ENCODE measurements at places on chromosomes 3 and 15. TPM values are rescaled to one million over a fixed set of nuclear protein-coding genes. Genes with fewer than 3 reads are reported as not detected.
A peak's percentile ranks its signal among the peaks of the same experiment; 100 is the strongest.

PRC1 gene
- total RNA-seq = 18.4 TPM

TIPIN gene
- total RNA-seq = 8.7 TPM

GABRB3 gene
- 2.4 TPM for total RNA-seq

LRRIQ4 gene
- total RNA-seq = 0.17 TPM

P2RY14 gene
- total RNA-seq = not detected

USP50 gene
- total RNA-seq = 0.40 TPM

CX3CR1 gene
- total RNA-seq = not detected

FEZF2 gene
- total RNA-seq = not detected

KNL1 gene
- total RNA-seq = 0.80 TPM

PODXL2 gene
- 19.6 TPM for total RNA-seq

IRAK2 gene
- total RNA-seq = 13.7 TPM

OCA2 gene
- not detected for total RNA-seq

RARB gene
- 4.3 TPM for total RNA-seq

ATP1B3 gene
- 39.8 TPM for total RNA-seq

DNA sequence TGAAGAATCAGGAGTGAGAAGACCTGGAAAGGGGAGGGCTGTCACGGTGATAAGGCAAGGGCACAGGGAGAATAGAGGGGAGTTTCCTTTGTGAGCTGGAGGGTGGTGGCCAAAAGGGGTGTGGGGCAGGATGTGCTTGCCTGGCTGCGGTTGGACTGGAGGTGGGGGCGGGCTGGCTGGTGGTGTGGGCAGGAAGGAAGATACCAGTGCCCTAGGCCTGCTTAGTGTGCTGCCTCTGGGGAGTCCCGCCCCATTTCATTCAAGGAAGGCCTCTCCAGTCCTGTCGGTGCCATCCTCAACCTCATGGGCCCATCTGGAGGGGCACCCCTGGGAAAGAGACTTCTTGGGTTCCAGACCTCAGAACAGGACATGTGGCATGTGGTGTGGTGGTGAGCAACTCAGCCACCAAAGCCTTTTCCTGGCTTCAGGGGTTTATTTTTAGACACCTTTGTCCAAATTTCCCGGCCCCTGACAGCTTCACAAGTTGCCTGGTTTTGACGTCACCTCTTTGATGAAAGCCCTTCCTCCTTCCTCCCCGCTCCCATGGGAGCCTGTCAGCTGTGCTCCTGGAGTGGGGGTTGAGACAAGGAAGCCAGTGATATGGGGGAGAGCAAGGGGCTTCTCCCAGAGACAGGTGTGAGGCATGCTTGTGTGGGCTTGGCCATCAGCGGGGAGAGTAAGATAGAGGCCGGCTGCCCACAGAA, 15.6 kb downstream of the TEX264 start:
- DNase-seq = no peak

DNA sequence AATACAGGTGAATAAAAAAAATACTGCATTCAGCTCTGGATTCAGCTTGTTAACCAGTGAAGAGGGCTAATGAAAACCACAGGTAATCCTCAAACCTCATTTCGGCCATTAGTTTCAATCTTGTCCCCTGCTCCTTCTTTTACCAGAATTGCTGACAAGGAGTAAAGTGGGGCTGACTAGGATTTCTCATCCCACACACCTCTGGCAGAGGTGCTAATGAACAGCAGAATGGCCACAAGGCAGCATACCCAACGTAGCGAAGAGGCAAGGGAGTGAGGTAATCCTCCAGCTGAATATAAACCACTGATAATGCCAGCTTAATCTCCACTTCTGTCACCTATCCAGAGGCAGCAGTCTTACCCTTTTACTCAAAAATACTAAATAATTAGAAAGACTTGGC, 248.8 kb upstream of the CDIN1 start:
- no peak for DNase-seq

- DNase-seq = peak; percentile 82
These were observed 1.4 kb downstream of the HTD2 start for GRCh38 chr3:58307639-58308215.

GRCh38 chr3:113741086-113741485, 5.0 kb downstream of the NAA50 start:
- peak; percentile 29 for DNase-seq

GRCh38 chr3:146468671-146469149, 651 bp downstream of the PLSCR2 start:
- DNase-seq = peak; percentile 1

GRCh38 chr3:89245612-89246011, 138.2 kb downstream of the EPHA3 start:
- no peak for DNase-seq

DNA sequence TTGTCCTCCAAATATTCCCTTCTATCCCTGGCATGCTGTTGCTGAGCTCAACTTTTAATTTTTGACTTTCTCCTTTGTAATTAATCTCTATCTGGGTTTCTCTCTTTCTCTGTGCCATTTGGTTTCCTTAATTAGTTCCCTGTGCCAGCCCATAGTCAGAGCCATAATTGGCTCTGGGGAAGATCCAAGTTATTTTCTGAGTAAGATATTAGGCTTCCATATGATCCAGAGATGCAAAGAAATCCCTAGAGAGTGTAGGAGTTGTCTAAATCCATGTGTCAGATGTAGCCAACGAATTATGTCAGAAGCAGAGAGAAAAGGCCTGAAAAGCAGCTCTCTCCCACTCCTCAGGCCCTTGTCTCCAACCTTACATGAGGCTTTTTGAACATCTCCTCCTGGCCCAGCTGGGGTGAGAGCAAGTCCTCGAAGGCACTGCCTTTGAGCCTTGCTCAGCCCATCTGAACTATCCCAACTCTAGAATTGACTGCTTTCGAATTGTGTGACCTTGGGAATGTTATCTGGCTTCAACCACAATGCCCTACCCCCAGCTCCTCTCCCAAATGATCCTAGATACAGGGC, 46.4 kb downstream of the MOBP start:
- no peak for DNase-seq

GRCh38 chr3:193899001-193899400, 236.9 kb upstream of the HES1 start:
- no peak for DNase-seq

GRCh38 chr3:58514405-58514804, 22.5 kb downstream of the KCTD6 start:
- DNase-seq = peak; percentile 38

- DNase-seq = no peak
These were observed 21.4 kb downstream of the SIAH2 start for GRCh38 chr3:150741497-150742140.

DNA sequence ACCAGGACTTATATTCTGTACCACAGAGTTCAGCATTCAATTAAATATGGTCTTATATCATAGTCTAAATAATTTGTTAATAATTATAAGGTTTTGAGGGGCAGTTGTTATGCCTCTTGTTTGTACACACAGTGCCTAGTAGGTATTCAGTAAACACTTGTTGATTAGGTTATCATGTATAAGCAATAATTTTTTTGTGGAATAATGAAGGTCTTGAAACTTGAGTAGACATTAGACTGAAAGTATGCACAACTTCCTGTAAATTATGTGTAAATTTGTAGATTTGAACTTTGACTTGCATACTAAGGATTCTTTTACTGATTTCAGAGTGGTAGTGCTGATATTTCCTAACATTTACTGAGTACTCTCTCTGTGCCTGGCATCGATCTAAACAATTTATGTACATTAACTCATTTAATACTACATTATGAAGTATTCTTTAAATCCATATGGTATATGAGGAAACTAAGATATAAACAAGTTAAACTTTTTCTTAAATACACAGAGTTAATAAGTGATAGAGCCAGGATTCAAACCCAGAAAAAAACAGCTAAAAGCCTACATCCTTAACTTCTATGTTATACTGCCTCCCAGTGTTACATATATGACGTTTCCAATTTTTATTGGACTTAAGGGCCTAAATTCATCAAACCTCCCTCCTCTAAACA, 65.1 kb downstream of the GLCE start:
- DNase-seq = peak; percentile 75

DNA sequence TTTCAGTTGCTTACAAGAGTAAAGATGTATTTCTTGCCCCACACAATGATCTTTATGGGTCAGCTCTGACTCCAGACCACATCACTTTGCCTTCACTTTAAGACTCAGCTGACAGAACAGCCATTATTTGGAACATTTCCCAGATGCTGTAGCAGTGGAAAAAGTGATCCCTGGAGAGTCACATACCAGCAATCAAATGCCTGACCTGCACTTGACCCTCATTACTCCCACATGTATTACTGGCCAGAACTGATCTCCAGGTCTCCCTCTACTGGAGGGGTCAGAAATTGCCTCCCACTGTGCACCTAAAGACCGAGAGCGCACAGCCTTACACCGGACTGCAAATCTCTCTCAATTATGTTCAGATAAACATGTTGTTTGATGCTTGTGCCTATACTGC, 88.6 kb upstream of the ZNF385D start:
- peak; percentile 92 for DNase-seq

DNA sequence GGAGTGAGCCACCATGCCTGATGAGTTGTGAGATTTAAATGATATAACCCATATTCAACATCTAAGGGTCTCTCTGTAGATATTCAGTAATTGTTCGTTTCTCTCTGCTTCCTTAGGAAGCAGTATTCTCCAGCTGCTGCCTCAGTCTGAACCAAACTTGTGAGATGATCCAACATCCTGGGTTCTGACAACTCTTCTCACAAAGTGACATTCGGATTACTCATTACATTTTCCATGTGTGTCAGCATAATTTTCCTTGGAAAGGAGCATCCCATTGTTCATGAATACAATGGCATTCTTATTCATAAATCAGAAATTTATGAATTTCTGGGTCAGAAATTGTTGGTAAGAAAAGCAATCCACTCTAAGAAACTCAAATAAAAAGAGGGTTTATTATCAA, 15.0 kb upstream of the SEC22A start:
- DNase-seq = no peak

DNA sequence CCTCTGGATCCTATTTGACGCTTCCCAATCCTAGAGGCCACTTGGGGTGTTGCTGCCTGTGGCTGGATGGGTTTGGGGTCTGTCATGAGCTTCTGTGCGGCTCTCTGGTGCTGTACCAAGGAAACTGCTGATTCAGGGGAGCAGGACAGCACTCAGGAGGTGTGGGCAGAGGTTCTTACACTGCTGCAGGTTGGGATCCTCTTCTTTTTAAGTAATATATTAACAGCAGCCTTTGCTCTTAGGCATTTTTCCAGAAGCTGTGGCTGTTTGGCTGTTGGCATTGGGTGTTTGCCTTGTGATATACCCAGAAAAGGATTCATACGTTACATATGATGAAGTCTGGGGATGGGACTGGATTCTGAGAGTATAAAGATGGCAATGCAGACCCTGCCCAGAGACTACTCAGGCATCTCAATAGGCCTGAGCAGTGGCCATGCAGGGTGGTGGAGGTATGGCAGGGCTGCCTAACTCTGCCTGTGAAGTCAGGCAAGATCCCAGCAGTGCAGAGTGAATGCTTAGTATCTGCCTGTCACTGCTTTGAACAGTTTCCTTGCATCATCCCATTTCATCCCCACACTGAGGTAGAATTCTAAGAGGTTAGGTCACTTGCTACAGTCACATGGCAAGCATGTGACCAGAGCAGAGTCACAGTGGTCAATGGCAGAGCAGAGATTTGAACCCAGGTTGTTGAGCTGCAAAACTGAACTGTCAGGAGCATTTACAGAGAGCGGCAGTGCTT, 3.9 kb downstream of the ABHD6 start:
- peak; percentile 27 for DNase-seq

DNA sequence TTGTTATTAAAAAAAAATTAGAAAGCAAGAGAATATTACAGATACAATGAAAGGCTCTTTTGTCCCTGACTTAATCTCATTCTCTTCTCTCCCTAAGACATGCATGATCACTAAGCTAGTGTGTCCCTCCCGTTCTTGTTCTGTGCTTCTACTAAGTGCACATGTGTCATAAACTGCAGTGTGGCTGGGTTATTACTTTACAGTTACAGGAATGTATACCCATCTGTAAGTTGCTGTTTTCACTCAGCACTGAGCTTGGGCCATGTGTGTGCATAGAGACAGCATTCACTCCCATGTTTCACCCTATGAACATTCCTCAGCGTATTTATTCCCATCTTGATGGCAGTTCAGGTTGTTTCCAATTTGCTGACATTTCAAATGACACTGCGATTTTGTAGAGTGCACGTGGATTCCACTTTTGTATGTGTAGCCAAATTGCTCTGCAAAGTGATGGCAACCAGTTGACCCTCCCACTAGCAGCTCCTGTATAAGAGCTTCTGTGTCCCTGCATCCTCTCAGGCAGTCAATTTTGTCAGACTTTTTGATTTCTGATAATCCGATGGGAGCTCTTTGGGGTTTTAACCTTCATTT, 145.8 kb upstream of the UBE2E1 start:
- DNase-seq = no peak

DNA sequence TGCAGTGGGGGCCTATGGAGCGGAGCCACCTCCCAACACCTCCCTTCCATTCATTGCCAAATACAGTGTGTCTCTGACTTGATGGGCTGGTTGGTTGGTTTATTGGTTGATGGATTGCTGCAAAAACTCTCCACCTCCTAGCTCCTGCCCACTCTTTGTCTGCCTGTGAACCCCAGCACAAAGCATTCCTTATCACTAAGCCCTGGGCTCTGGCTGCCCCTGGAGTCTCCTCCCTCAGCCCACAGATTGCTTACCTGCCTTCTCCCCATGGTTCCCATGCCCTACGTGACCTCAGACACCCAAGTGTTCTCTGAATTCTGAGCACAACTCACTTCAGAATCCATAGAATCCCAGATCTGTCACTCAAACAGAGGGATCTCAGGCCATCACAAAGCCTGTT, 139.1 kb upstream of the TPM1 start:
- DNase-seq = no peak

DNA sequence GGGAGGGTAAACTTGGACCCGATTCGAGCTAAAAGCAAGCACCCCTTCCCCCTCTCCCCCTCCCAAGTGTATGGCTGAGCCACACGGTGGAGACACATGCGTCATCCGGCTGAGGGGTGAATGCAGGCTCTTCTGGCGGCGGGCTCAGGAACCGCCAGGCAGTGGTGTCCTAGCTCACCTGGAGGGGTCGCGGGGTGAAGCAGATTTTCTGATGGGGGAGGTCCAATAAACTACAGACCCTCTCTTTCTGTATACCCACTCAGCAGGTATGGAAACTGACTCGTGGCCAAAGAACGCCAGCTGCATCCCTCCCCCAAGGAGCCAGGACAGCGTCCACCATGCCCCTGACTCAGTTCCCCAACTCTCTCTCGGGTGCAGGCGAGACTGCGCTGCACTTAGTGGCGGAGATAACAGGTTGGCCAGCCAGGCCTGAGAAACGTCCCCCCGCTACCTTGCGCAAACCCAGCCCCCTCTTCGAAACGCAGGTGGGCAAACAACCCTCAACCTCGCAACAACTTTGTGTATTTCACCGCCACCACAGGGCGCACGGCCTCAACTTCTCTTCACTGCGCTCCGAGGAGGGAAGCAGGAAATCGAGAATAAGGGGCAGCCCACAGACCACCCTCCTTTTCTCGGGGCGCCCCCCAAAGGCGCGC, 1.3 kb downstream of the MAGI1 start:
- peak; percentile 41 for DNase-seq
